ENCODE measurements at places on chromosomes 16 and 17.

DNA sequence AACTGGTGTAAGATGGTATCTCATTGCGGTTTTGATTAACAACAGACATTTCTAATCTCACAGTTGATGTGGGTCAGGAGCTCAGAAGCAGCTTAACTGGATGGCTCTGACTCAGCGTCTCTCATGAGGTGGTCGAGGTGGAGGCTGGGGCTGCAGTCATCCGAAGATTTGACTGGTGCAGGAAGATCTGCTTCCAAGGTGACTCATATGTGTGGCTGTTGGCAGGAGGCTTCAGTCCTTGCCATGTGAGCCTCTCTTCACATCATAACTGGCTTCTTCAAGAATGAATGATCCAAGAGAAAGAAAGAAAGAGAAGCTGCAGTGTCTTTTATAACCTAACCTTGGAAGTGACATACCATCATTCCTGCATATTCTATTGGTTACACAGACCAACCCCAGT is 376.1 kb downstream of the SEC14L1 start:
- no peak for DNase-seq

- DNase-seq = no peak
Measured at GRCh38 chr17:47694581-47695428, 844 bp downstream of the TBKBP1 start.

DNA sequence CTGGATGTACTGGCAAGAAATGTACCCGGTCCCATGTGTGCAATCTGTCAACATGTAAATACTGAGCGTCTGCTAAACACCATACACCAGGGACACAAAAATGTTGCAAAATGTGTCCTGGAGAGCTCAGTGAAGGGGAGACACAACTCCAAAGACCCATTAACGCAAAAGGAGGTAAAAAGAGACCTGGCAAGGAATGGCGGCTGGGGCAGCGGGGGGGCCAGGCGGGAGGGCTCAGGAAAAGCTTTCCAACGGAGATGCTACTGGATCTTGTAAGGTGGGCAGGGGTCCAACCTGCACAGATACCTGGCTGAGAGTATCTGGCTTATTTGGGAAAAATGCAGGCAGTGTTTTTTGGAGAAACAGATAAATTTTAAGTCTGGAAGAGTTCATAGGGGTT is 40.7 kb downstream of the ADCY9 start:
- DNase-seq = no peak

GRCh38 chr16:64534180-64534780 is 587.6 kb downstream of the CDH11 start:
- no peak for DNase-seq

DNA sequence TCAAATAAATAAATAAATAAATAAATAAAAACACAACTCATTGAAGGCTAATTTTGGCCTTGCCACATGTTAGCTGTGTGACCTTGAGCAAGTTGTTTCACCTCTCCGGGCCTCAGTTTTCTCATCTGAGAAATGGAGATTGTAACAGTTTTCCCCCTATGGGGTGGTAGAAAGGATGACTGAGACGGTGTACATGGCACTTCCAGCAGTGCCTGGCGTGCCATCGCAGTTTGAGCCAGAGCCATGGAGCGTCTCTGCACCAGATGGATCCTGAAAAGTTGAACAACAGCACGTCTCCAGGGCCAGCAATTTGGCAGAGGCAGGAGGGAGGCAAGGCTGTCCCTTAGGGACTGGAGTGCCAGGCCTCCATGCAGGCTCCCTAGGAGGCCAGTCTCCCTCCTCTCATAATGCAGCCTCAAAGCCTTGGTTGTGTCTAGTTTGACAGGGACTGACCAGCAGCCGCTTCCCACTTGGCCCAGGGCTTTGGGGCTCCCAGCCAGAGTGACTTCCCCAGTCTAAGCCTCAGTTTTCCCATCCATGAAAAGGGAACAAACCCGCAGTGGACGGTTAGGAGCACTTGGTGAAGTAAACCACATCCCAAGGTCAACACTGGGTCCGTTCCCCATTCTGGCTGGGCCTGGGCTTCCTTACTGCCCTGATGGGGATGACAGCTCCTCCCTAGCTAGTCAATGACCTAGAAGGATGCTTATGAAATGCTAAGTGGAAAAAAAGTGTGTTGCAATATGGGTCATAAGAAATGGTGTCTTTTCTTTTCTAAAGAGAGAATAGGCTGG is 19.3 kb downstream of the SOCS1 start:
- DNase-seq = no peak

GRCh38 chr17:42221886-42222745 is 27.8 kb upstream of the GHDC start:
- peak; percentile 59 for DNase-seq

DNA sequence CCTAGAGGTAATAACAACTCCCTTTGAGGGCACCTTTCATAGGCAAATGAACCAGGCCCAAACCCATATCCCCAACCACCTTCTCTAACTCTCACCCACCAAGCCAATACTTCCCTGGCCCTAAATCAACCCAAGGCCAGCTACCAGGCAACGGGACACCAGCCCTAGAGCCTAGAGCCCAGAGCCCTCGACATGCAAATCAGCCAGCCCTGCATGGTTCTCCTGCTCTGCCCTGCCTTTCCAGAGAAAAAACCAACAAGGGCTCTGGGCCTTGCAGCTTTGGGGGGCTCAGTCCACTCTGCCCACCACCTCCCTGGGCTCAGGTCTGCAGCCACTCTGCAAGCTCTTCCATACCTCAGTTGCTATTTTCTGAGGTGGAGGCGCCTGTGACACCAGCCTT is 55.0 kb downstream of the PITPNM3 start:
- DNase-seq = no peak

DNA sequence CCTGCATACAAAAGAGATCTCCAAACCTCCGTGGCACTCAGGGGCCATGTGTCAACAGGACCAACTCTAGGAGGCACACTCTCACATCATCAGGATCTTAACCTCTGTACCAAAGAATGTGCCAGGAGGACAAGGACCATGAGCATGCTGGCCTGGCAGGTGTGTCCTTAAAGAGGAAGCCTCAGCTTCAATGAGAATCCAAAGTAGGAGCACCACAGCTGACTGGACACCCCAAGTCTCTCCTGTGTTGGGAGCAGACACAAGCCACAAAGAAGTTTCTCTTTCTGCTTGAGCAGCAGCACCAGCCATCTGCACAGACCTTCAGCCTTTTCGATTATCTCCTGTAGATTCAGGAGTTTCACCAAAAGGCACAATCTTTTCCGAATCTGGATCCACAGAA is 1734.5 kb downstream of the TP53TG3F start:
- no peak for DNase-seq

DNA sequence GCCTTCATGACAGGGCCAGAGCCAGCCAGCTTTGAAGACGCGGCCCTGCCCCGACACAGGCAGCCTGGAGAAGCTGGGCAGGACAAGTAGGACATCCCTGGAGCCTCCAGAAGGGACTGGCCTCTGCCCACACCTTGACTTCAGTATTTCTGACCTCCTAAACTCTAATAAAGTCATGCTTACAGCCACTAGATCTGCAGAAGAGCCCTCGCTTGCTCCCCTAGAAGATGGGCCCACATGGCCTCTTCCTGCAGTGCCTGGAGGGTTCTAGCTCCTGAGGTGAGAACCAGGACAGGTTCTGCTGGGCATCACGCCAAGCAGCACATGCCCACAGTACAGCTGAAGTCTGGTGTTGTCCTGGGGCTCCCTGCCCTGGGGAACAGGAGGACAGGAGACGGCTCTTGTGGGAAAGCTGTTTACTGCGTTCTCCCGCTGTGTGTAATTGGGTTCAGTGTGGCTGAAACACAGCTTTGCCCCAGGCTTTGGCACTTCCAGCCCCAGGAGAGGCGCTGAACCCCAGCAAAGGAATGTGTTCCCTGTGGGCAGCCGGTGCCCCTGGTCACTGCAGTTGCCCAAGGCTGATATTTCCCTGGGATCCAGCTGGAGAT is 2.6 kb downstream of the APRT start:
- no peak for DNase-seq

- DNase-seq = peak; percentile 49
Measured at GRCh38 chr17:54992797-54993639, 24.5 kb downstream of the STXBP4 start.

- DNase-seq = no peak
Measured at GRCh38 chr17:14014657-14015056, 54.6 kb upstream of the COX10 start.

DNA sequence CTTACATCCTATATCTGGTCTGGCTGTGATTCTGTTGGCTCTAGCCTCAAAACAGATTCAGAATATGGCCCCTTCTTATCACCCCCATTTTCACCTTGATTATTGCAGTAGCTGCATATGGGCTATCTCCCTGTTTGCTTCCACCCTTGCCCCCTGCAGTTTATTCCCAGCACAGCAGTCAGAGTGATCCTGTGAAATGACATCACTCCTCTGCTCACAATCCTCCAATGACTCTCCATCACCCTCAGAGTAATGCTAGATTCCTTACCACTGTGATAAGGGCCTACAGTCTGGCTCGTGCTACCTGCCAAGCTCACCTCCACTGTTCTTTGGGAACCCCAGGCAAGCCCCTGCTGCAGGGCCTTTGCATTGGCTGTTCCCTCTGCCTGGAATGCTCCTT is 92.5 kb downstream of the ASIC2 start:
- no peak for DNase-seq

- DNase-seq = no peak
Measured at GRCh38 chr17:15398291-15398690, 56.9 kb upstream of the TEKT3 start.

- no peak for DNase-seq
Measured at GRCh38 chr17:8441690-8442089, 6.0 kb downstream of the NDEL1 start.

DNA sequence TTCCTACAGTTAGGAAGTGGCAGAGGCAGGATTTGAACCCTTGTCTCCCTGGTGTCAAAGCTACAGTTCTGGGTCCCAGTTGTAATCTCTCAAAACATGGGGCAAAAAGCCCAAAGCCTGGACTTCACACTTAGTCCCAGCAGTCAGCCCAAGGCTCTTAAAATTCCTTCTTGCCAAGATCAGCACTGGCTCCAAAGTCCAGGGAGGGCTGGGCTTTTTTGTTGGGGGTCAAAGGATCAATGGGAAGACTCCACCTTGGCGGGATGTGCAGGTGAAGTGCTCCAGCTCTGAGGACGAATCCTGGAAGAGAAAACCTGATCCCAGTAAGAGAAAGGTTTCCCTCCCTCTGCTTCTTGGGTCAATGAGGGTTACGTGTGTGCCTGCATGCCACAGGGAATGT is 195.5 kb downstream of the HAPSTR1 start:
- DNase-seq = no peak

DNA sequence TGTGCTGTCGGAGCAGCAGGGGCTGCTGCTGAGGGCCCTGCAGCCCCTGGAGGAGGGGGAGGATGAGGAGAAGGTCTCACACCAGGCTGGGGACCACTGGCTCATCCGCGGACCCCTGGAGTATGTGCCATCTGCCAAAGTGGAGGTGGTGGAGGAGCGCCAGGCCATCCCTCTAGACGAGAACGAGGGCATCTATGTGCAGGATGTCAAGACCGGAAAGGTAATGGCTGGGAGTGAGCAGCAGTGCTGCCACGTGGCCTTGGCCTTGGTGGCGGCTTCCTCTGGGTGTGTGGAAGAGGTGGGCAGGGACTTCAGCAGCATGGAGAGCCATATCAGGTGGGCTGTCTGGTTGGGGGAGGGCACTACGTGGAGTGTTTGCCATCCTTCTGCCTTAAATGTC is 20.0 kb downstream of the MVP start:
- no peak for DNase-seq

DNA sequence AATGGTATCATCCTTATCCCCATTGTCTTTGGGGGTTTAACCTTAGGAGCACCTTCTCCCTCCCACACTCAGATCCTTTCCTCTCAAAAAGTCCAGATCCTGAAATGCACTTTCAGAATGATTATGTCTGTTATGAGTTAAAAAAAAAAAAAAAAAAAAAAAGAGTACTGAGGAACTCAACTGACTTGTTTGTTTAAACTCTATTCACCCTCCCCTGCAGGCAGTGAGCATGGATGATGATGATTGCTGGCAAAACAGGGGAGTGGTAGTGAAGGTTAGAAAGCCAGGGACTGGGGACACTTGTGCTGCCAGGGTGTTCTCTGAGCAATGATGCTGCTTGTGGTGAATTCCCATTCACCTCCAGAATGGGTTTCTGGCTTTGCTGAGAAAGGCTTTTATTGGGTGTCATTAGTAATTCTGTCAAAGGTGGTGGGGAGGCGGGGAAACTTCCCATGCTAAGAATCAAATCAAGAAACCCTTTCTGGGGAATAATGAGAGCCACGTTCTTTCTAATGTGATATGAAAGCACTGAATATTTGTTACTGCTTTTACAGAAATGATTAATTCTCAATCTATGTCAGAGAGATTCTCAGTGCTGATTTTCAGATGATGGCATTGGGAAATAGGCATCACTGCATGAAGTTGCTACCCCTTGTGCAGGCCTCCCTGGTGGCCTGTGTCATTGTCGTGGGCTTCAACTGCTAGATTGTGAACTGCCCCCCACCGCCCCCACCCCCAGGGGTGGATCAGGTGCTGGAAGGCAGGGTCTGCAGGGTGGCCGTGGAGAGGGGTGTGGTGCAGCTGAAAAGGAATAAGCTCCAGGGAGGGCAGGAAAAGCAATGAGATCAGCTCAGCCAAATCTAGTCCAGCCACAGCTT is 14.1 kb downstream of the CCL4 start:
- no peak for DNase-seq

DNA sequence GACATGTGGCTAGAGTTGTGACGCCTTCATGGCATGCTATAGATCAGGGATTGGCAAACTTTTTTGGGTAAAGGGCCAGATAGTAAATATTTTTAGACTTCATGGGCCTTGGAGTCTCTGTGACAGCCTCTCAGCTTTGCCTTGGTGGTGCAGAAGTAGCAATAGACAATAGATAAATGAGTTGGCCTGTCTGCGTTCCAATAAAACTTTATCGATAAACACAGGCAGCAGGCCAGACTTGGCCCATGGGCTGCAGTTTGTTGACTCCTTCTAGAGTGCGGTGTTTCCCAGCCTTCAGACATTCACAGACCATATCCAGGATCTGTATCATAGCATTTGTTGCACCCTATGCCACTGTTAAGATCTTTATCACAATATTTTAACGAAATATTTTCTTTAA is 76.5 kb downstream of the OR1D5 start:
- no peak for DNase-seq

DNA sequence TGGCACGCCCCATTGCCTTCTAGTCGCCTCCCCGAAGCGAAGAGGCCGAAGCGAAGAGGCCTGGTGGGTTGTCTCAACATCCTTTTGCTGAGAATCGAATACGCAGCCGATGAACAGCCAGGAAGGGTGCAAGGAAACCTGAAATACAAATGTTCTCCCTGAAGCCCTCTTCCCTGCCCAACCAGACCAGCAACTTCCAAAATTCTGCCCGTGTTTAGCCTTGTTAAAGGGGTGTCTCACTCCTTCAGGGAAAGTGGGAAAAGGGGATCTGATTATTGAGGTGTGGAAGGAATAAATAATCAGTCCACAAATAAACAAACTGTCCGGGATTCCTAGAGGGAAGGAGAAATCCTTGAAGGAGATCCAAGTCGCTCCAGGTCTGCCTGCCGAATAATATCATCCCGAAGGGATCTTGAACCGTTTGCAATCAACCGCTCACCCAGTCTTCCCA is 1.4 kb upstream of the FOXC2 start:
- no peak for DNase-seq

DNA sequence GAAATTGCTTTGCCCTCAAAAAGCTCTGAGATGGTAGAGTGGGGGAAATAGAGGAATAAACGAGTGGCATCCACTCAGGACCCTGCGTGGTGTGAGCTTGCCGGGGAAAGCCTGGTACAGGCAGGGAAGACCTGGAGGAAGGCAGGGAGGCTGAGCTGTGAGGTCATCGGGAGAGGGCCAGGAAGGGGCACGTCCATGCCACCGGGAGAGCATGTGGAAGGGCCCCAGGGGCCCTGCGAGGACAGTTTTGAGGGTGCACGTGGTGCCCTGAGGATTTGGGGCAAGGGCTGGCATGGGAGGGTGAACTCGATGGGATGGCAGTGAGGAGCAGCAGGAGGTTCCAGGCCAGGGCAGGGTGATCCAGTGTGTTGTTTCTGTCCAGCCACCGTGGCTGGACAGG is 56.3 kb upstream of the CBFA2T3 start:
- DNase-seq = no peak
